ENCODE measurements at places on chromosomes 11 and 22. TPM values are rescaled to one million over a fixed set of nuclear protein-coding genes. Genes with fewer than 3 reads are reported as not detected.

- no peak for DNase-seq
- no peaks in the 10 kb centered on the region for H3K36me3 ChIP-seq
- no peaks in the 10 kb centered on the region for H3K4me1 ChIP-seq
- no peak overlapping the region for H3K4me3 ChIP-seq
Measured at GRCh38 chr11:28621753-28622152, 513.6 kb downstream of the METTL15 start.

DNA sequence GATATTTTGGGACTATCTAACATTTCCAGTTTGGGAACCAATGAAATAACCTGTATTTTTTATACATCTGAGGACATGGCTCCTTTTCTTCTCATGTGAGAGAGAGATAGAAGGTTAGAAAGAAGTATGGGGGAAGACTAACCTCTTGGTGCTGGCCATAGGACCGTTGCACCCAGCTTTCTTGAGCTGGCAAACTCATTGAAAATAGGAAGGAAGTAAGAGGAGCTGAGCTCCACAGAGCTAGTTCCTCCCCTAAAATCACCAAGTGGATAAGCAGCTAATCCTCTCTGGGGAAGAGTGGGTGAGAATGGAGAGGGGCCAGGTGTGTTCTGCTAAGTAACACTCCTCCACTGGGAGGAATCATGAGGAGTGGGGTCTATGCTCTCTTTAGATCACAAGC lies 387.4 kb upstream of the CADM1 start:
- H3K27me3 ChIP-seq = peaks cover 3% of the 10 kb centered on the region
- H3K36me3 ChIP-seq = no peaks in the 10 kb centered on the region

- no peak overlapping the region for H3K4me3 ChIP-seq
- no peaks in the 10 kb centered on the region for H3K36me3 ChIP-seq
- H3K27ac ChIP-seq = no peak overlapping the region
Measured at GRCh38 chr11:3905080-3905953, 49.9 kb downstream of the STIM1 start.

Gene MUC5B
- polyA plus RNA-seq = 1.9 TPM

Gene KRTAP5-8
- 0.09 TPM for polyA plus RNA-seq

GRCh38 chr11:113021111-113021510 lies 59.9 kb downstream of the NCAM1 start:
- H3K27me3 ChIP-seq = peaks cover 2% of the 10 kb centered on the region
- no peak overlapping the region for H3K27ac ChIP-seq
- no peaks in the 10 kb centered on the region for H3K36me3 ChIP-seq
- no peak for DNase-seq

- H3K36me3 ChIP-seq = no peaks in the 10 kb centered on the region
- no peaks in the 10 kb centered on the region for H3K27me3 ChIP-seq
- DNase-seq = no peak
- peaks cover 6% of the 10 kb centered on the region for H3K4me1 ChIP-seq
Measured at GRCh38 chr11:86669424-86669823, 3.0 kb downstream of the ME3 start.

Gene FAM181B
- polyA plus RNA-seq = 5.9 TPM

DNA sequence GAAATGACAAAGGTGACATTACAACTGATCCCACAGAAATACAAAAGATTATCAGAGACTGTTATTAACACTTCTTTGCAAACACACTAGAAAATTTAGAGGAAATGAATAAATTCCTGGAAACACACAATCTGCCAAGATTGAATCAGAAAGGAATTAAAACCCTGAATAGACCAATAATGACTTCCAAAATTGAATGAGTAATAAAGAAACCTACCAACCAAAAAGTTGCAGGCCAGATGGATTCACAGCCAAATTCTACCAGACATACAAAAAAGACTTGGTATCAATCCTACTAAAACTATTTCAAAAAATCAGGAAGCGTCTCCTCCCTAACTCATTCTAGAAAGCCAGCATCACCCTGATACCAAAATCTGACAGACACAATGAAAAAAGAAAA lies 17.2 kb downstream of the RAB38 start:
- DNase-seq = no peak
- H3K4me3 ChIP-seq = no peak overlapping the region
- no peaks in the 10 kb centered on the region for H3K27me3 ChIP-seq
- no peak overlapping the region for H3K27ac ChIP-seq

- no peak overlapping the region for H3K27ac ChIP-seq
- no peaks in the 10 kb centered on the region for H3K27me3 ChIP-seq
- H3K36me3 ChIP-seq = peaks cover 61% of the 10 kb centered on the region
- H3K4me3 ChIP-seq = no peak overlapping the region
Measured at GRCh38 chr11:75796091-75796435, 18.9 kb upstream of the UVRAG start.

Measured in large intestine (tissue), 12 donors.